ENCODE measurements at places on chromosomes 2 and 18.

- no peak for DNase-seq
These were observed 490.7 kb downstream of the NUP35 start for GRCh38 chr2:183614799-183615435.

GRCh38 chr2:40093021-40093675 lies 314.1 kb upstream of the THUMPD2 start:
- DNase-seq, result no peak

DNA sequence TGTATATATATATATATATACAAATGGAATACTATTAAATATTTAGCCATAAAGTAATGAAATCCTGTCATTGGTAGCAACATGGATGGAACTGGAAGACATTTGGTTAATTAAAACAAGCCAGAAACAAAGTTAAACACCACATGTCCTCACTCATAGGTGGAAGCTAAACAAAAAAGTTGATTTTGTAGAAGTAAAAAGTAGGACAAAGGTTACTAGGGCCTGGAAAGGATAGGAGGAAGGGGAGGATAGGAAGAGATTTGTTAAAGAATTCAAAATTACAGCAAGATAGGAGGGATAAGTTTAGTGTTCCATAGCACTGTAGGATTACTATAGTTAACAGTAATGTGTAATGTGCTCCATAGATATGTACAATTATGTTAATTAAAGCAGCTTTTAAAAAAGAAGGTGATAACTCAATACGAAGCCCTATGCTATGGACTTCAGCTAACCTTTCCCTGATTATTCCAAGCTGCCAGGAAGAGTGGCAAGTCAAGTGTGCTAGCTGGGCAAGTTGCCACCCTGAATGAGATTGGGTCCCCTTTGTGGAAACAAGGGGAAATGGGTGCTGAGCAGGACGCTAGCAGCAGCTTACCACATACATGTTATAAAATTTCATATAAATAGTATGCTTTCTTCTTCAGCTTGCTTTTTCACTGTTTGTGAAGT lies 12.3 kb downstream of the MERTK start:
- no peak for DNase-seq

- no peak for DNase-seq
These were observed 96.8 kb downstream of the VAPA start for GRCh38 chr18:10010611-10011015.

GRCh38 chr2:73285159-73285739 lies 971 bp upstream of the FBXO41 start:
- DNase-seq, result no peak

- peak; percentile 62 for DNase-seq
These were observed 159.2 kb downstream of the FAM210A start for GRCh38 chr18:13566941-13567746.

- DNase-seq, result no peak
These were observed 131.4 kb upstream of the SLC1A4 start for GRCh38 chr2:64857581-64858471.

GRCh38 chr18:78241535-78242253 lies 737.9 kb upstream of the SALL3 start:
- DNase-seq, result no peak

- DNase-seq, result no peak
These were observed 3.0 kb downstream of the SH2D6 start for GRCh38 chr2:85421260-85422071.

GRCh38 chr2:9160732-9161131 lies 45.9 kb upstream of the ASAP2 start:
- DNase-seq, result no peak

DNA sequence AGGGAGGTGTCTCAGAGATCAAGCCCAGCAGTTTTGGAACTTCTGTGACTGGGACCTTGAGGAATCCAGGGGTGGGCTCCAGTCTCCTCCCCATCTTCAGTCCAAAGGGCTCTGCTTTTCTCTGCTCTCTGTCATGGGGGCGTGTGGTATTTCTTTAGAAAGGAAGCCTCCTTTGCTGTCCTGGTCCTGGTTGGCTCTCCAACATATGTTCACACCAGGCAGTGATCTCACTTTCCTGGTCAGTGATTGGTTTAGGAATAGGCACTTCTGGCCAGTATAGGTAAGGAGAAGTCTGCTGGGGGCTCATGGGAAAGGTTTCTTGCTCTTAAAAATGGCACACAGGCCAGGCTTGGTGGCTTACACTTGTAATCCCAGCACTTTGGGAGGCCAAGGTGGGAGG lies 115.5 kb upstream of the HAAO start:
- no peak for DNase-seq

- DNase-seq, result no peak
These were observed 36.3 kb downstream of the SLC35F5 start for GRCh38 chr2:113720167-113720566.

GRCh38 chr2:76506538-76506937 lies 795.8 kb upstream of the GCFC2 start:
- DNase-seq, result no peak

GRCh38 chr2:47636176-47636575 lies 146.8 kb upstream of the MSH6 start:
- no peak for DNase-seq

DNA sequence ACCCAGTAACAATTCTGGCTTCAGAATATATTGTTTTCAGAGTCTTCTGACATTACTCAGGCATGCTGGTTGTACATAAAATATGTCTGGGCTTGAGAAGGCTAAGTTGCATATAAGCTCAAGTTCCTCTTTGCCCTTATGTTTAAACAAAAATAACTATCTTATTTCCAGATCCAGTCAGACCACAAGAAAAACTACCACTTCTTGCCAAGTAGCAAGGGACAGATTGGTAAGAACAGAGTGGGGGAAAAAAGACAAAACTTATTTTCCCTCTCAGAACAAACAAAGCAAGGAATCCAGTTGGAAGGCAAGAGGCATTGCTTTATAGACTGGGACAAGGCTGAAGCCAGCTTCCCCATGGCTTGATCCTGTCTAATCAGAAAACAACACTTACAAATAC lies 1036.7 kb upstream of the CELF4 start:
- no peak for DNase-seq

- no peak for DNase-seq
These were observed 26.5 kb downstream of the ST6GAL2 start for GRCh38 chr2:106859498-106859897.

GRCh38 chr2:216428618-216429350 lies 16.5 kb downstream of the SMARCAL1 start:
- DNase-seq, result no peak

- DNase-seq, result no peak
These were observed 423.6 kb downstream of the ZNF521 start for GRCh38 chr18:24928301-24928878.

GRCh38 chr2:152383702-152384101 lies 48.7 kb downstream of the FMNL2 start:
- no peak for DNase-seq
